ENCODE measurements at places on chromosomes 13 and 19. TPM values are rescaled to one million over a fixed set of nuclear protein-coding genes. Genes with fewer than 3 reads are reported as not detected.

GRCh38 chr13:30400376-30400775, 21.9 kb upstream of the UBE2L5 start:
- H3K27ac ChIP-seq = no peak overlapping the region
- no peaks in the 10 kb centered on the region for H3K27me3 ChIP-seq
- H3K4me1 ChIP-seq = peaks cover 8% of the 10 kb centered on the region
- H3K4me3 ChIP-seq = no peak overlapping the region
- no peaks in the 10 kb centered on the region for H3K36me3 ChIP-seq

DNA sequence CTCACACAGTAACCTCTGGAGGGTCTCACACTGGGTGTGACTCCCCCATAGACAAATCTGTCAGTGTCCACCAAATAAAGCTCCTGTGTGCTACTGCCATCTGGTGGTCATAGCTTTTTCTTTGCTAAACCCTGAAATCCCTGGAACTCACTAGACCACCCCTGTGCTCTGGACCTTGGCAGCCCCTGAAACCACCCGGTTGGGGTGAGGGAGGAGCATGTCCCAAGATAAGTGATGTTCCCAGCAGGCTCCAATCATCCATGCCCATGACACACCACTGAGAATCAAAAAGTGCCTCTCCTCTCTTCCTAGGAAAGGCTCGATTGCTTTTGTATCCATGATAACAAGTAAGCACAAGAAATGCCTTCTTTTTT, 6.5 kb upstream of the HSD17B14 start:
- H3K36me3 ChIP-seq = no peaks in the 10 kb centered on the region
- H3K4me1 ChIP-seq = no peaks in the 10 kb centered on the region
- H3K4me3 ChIP-seq = no peak overlapping the region

DNA sequence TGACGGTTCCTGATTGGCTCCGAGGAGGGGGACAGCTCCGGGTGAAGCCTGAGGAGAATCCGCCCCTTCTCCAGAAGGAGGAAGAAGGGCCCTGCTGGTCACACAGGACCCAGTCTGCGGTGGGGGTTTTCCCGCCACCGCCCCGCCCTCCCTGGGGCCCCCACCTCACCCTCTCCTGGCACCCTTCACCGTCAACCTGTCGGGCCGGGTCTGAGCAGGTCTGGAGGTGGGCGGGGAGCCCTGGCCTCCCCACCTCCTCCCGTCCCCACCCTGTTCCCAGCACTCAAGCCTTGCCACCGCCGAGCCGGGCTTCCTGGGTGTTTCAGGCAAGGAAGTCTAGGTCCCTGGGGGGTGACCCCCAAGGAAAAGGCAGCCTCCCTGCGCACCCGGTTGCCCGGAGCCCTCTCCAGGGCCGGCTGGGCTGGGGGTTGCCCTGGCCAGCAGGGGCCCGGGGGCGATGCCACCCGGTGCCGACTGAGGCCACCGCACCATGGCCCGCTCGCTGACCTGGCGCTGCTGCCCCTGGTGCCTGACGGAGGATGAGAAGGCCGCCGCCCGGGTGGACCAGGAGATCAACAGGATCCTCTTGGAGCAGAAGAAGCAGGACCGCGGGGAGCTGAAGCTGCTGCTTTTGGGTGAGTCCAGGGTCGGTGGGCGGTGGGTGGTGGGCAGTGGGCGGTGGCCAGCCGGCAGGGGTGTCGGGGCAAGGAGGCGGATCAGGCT, at the start of gene GNA15:
Gene GNA15 (plus strand): TSS at position 73 of the 723 bp plus-strand sequence. CDS start 418 bp downstream, at position 491.
- H3K4me3 ChIP-seq = peak within 1 kb of the TSS; percentile 69
- peaks cover 2% of the 10 kb centered on the region for H3K36me3 ChIP-seq
- peak within 1 kb of the TSS; percentile 46 for H3K27ac ChIP-seq

Gene DNM2
- 148 TPM for total RNA-seq

- DNase-seq = peak; percentile 22
- peak overlapping the region; percentile 89 for H3K27ac ChIP-seq
- H3K27me3 ChIP-seq = no peaks in the 10 kb centered on the region
- H3K4me1 ChIP-seq = peaks cover 61% of the 10 kb centered on the region
Observed at GRCh38 chr19:1847684-1848398, 442 bp downstream of the REXO1 start.

DNA sequence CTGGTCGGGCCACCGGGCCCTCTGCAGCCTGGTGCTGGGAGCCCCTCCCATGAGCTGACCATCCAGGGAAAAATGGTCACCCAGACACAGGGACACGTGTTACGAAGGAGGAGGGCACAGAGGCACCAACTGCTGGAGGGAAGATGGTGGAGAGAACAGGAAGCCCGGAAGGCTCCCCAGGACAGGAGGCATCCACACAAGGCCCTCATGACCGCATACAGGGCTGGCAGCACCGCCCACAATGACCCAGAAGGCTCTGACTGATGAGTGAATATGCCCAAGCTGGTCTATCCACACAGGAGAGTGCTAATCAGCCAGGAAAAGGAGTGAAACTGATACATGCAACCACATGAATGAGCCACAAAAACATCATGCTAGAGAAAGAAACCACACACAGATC, 14.0 kb upstream of the TMEM86B start:
- DNase-seq = no peak
- no peak overlapping the region for H3K4me3 ChIP-seq
- H3K36me3 ChIP-seq = peaks cover 28% of the 10 kb centered on the region
- H3K27me3 ChIP-seq = no peaks in the 10 kb centered on the region

DNA sequence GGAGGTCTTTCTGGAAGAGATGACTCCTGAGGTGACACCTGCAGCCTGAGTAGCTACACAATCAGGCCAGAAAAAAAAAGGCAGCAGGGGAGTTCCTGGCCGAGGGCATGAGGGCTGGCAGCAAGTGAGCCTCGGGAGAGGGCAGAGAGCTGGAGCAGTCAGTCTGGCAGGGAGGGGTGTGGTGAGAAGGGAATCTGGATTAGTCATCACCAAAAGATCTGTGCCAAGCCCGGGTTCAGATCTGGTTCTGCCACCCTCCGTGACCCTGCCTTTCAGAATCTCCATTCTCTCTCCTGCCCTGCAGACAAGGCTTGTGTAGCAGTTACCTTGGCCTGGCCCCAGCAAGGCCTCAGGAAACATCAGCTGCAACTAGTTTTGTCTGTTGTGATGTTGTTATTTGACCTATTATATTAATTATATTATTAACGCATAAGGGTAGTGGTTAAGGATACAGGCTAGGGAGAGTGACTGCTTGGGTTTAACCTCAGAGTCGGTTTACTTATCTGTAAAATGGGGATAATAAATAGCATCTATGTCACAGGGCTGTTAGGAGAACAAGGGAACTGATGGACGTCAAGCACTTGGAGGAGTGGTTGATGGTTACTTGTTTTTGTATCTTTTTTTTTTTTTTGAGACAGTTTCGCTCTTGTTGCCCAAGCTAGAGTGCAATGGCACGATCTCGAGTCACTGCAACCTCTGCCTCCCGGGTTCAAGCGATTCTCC, 2.7 kb upstream of the CAPNS1 start:
- no peak overlapping the region for H3K27ac ChIP-seq
- H3K27me3 ChIP-seq = no peaks in the 10 kb centered on the region
- H3K36me3 ChIP-seq = peaks cover 9% of the 10 kb centered on the region
- DNase-seq = no peak
- H3K4me1 ChIP-seq = peaks cover 29% of the 10 kb centered on the region

DNA sequence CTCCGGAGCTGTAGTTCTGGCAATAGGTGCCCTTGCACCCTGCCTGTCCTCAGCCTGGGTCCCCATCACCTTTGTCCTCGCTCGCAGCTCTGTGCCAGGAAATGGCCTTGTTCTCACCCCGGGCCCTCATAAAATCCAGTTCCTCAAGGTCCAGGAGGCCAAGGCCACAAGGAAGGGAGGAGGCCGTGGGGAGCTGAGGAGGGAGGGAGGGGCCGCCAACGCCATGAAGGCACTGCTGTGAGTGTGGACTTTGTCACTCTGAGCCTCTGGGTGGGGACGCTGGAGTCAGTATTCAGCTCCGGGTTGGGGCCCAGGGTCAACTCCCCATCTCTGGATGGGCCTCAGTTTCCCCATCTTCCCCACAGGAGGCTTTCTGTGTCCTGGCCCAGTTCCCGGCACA, 9.2 kb upstream of the GNA11 start:
- DNase-seq = no peak
- no peaks in the 10 kb centered on the region for H3K36me3 ChIP-seq
- H3K27ac ChIP-seq = no peak overlapping the region
- no peaks in the 10 kb centered on the region for H3K27me3 ChIP-seq

DNA sequence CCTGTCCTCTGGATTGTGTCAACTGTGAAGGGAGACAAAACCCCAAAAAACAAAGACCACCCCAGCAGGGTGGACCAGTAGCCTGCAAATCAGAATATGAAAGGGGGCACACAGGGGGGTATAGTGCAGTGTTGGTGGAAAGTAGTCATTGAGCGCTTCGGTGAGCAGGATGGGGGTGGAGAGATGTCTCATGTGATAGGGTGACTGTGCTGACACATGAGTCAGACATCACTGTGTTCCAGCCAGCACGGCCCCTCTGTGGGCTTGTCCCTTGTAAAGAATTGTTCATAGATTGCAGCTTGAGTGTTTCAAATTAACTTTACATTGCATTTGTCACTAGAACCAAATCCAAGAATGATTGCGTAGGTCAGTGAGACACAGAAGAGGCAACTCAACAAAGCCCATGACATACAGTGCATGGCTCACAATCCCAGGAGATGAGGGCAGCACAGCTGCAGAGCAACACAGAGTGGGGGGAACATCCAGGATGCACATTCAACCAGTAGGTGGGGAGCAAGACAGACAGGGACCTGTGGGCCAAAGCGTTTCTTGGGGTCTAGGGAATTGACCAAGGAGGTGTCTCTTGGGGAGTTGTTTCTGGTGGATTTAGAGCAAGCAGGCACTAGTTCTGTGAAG, 7.5 kb downstream of the ZNF440 start:
- no peak overlapping the region for H3K27ac ChIP-seq
- peaks cover 53% of the 10 kb centered on the region for H3K36me3 ChIP-seq
- H3K27me3 ChIP-seq = no peaks in the 10 kb centered on the region
- H3K4me1 ChIP-seq = no peaks in the 10 kb centered on the region
- DNase-seq = no peak

DNA sequence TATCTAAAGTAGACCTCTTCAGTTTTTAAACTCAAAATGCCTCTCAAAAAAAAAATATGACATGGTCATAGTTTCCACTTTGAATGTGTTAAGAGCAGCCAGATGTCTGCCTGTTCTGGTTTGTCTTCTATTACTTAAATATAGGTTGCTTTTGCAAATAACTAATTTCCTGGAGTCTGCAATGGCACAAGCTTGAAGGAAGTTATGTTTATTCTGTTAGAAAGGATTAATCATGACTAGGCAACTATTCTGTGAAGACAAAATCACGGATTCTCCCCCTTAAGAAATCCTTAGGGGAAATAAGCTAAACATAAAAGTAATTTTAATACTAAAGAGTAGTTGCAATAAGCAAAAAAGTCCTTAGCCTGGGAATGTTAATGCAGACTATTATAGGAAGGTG, 26.3 kb downstream of the SKA3 start:
- peak overlapping the region; percentile 34 for H3K27ac ChIP-seq
- no peak for DNase-seq
- H3K4me1 ChIP-seq = peaks cover 25% of the 10 kb centered on the region

DNA sequence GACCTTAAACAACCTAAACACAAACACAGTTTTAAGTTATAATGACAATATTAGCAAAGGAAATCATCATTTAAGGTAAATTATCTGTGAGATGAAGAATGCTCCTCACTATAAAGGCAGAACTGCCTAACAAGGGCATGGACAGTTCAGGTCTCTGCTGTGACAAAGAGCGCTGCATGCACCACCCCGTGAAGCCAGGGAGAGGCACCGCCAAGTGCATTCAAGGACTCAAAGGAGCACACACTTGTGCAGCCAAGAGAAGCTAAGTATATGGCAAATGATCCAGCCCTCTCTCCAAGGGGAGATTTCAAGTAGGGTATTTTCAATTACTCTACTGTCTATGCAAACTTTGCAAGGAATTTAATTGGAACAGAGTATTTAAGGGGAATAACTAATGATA, 126.0 kb downstream of the RAP2A start:
- DNase-seq = no peak
- H3K4me1 ChIP-seq = no peaks in the 10 kb centered on the region
- H3K27ac ChIP-seq = no peak overlapping the region
- peaks cover 7% of the 10 kb centered on the region for H3K27me3 ChIP-seq
- no peak overlapping the region for H3K4me3 ChIP-seq

DNA sequence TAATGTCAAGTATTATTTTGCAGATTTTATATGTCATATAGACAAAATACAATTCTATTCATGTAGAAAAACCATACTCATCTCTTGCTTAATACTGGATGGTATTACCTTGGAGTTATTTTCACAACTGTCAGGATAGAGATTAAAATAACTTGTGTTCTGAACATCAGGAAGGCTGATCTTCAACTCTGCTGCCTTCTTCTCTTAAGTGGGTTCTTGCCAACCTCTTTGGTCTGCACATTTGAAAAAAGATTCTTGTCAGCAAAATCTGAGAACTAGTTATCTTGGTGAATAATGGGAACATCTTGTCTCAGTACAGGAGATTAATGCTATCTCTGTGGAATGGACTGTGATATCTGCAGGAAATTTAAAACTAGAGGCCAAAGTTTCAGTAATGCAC, 95.2 kb upstream of the FAM216B start:
- no peak overlapping the region for H3K27ac ChIP-seq
- H3K4me3 ChIP-seq = no peak overlapping the region
- no peaks in the 10 kb centered on the region for H3K36me3 ChIP-seq
- H3K4me1 ChIP-seq = no peaks in the 10 kb centered on the region
- no peak for DNase-seq
- H3K27me3 ChIP-seq = peaks cover 8% of the 10 kb centered on the region

Gene FUT6
- total RNA-seq = not detected

Gene CYP4F3
- 0.76 TPM for total RNA-seq

DNA sequence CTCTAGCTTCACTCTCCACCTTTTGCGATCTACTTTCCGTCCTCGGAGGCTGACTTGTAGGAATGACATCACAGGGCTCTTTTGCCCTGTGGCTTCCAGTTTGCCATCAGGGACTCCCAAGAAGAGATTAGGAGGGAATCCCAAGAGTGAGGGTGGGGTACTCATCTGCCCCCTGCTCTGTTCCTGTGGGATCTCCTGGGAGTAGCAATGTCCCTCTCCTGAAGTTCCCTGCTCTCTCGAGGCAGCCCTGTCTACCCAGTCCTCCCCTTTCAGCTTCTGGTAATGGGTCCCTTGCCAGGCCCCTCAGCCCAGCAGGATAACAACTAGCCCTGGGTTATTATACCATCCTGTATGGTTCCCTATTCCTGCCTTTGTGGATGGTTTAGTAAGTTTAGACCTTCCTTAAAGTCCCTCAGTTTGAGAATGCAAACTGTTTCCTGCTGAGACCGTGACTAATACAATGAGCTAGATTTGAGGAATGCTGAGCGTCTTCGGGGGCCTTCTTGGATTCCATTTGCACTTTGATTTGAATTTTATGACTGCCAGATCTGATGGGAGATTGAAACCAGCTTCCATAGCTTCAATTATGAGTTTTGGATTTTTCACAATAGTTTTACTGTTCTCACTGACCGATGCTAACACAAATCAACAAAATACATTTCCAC, 73.7 kb upstream of the IPO5 start:
- DNase-seq = no peak
- H3K4me3 ChIP-seq = no peak overlapping the region
- H3K27me3 ChIP-seq = peaks cover 22% of the 10 kb centered on the region
- H3K36me3 ChIP-seq = no peaks in the 10 kb centered on the region

DNA sequence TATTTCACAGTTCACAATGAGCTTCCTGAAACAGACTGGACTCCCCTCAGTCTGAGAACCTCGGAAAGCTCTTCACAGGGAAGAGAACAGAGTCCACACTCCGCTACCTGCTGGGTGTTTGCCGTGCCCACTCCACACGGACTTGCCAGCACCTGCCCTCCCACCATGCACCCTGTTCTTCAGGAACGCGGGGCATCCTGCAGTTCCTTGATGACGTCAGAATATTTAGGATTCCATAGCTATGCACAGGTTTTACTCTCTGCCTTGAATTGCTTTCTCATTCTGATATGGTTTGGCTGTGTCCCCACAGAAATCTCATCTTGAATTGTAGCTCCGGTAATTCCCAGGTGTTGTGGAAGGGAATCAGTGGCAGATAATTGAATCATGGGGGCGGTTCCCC, 74.4 kb upstream of the FARP1 start:
- no peak overlapping the region for H3K4me3 ChIP-seq
- no peaks in the 10 kb centered on the region for H3K27me3 ChIP-seq
- H3K36me3 ChIP-seq = no peaks in the 10 kb centered on the region

All from activated naive CD4-positive, alpha-beta T cell treated with anti-CD3 and anti-CD28 coated beads for 36 hours (primary cell).